ENCODE measurements at places on chromosomes 12 and 14. TPM values are rescaled to one million over a fixed set of nuclear protein-coding genes. Genes with fewer than 3 reads are reported as not detected.

Gene SUSD6
- 5.2 TPM for total RNA-seq

Gene PLEKHD1
- 0.11 TPM for total RNA-seq

Gene LRRC43
- 2.9 TPM for total RNA-seq

DNA sequence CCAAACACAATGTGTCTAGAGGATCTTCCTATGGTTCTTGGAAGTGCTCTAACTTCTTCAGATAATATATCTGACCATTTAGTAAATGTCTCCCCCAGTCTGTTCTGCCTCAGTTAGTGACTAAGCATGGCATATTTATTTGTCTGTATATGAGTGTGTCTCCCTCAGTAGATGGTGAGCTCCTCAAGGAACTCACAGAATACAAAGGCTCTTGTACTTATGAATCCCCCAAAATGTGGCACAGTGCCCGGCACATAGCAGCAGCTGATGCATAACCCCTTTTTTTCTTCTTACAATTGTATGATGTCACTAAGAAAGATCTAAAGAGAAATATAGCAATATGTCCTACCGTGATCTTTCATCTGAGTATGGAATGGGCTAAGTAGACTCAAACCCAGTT is 264.7 kb upstream of the PRICKLE1 start:
- no peak for DNase-seq

Gene NAV3
- 0.86 TPM for total RNA-seq

DNA sequence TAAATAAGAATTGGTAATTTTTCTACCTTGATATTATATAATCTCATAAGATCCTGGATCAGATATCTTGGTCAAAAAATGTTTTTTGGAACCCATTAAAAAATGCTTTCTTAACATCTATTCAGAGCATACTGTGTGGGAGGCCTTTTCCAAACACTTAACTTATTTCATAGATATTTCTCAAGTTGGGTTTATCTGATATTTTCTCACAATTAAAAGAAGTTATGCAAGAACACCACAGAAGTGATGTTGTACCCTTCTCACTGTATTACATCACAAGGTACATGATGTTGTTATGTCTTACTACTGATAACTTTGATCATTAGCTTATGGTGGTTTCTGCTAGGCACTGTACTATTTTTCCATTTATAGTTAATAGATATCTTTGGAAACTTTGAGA is 23.4 kb upstream of the PRPF39 start:
- DNase-seq, result no peak

Gene FBXL14
- 10.0 TPM for total RNA-seq

- DNase-seq, result no peak
Observed at GRCh38 chr12:75439930-75440329, 40.6 kb upstream of the GLIPR1 start.

GRCh38 chr12:120642121-120642520 is 1.7 kb downstream of the CABP1 start:
- no peak for DNase-seq

Gene HIP1R
- total RNA-seq, result 16.9 TPM

- DNase-seq, result no peak
Observed at GRCh38 chr12:96386794-96387193, 13.4 kb downstream of the CDK17 start.

Gene KRT85
- not detected for total RNA-seq

DNA sequence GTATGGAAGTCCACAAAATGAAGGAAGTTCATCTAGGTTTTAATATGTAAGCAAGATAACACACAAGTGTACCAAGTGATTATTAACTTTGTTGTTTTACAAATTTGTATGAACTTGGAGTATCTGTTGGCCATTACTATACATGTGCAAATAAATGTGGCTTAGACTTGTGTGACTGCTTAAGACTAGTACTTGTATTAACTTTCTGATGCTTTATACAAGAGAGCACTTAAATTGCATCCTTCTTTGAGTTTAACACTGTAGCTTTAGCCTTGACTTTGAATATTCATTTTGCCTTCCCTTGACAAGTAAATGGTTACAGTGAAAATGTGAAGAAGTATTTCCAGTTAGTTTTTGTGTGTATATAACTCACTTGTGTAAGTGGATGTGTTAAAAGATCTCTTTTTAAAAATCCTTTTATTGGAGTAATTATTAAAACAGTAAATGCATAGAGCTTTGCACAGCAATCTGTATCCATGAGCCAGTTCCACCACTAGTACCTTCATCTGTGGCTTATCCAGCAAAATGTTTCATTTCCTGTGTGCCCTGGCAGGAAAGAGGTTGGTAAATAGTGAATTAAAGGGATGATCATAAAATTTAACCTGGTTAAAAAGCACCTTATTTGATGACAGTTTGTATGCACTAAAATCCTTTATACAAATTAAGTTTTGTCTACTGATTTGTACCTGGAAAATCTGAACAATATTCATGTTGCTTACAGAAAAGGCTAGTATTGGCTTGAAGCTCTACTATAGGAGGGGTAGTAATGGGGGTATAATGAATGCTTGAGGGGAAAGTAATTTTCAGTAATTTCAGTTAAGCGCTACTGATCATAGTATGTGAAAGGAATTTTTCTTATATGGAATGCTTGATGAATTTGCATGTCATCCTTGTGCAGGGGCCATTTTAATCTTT is 8.0 kb downstream of the PNN start:
- DNase-seq, result no peak

GRCh38 chr14:71346685-71347084 is 439.4 kb downstream of the PCNX1 start:
- DNase-seq, result no peak

All from endodermal cell (in vitro differentiated cells).